ENCODE measurements at places on chromosomes 6 and 20.

GRCh38 chr20:43387737-43388136, 70.0 kb upstream of the SRSF6 start:
- DNase-seq: no peak

DNA sequence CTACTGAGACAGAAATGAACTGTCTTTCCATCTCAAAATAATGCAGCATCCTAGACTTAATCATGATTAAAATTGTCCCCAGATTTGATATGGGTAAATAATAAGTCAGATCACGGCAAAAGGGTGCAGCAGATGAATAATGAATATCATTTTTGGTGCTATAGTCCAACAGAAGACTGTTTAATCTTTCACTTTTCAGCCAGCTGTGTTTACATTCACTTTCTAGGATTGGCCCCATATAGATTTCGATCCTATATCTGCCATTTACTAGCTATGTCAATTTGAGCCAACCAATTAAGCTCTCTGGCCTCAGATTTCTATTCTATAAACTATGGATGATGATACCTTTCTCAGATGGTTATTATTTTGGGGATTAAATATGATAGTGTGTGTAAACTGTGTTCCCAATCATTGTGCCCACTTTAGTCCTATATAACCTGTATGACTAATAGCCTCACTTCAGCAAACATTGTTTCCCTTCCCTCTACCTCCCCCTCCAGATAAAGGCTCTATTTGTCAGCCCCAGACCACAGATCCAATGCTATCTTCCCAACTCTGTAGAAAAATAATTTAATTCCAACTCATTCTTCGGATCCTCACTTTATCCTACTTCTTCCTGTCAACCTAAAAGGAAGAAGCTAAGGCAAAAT, 53.6 kb upstream of the NT5E start:
- no peak for DNase-seq

DNA sequence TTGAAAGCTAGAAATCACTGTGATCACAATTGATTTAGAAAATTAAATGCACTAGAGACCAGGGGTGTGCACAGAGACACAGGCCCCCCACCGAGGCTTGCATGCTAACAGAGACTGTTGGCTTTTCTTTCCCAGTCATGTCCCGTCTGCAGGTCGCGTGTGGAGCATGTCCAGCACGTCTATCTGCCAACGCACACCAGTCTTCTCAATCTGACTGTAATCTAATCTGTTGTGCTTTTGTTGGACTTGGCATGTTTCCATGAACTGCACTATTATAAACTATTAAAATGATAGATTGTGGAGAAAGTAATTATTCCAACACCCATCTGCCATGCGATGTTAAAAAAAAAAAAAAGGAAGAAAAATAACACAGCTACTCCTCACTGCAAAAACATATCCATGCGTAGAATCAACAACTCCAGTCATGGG, 17.7 kb downstream of the MYLIP start:
- no peak for DNase-seq

- no peak for DNase-seq
These were observed 4.2 kb downstream of the PRSS16 start for GRCh38 chr6:27251606-27252251.

DNA sequence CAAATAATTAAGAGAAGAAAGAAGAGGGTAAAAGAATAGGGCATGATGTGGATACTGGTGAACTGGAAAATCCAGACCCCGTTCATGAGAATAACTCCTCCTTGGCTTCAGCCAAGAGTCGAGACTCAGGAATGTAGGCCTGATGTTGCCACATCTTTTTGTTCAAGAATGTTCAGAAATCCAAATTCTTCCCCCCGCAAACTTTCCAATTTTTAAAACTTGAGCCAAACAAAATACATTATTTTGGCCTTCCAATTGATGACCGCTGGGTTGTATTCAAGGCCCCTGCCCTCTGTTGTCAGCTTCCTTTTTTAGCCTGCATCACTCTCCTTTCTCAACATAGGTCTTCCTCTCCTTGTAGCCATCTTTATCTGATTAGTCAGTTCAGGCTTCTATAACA, 106.1 kb downstream of the TNFAIP3 start:
- no peak for DNase-seq

DNA sequence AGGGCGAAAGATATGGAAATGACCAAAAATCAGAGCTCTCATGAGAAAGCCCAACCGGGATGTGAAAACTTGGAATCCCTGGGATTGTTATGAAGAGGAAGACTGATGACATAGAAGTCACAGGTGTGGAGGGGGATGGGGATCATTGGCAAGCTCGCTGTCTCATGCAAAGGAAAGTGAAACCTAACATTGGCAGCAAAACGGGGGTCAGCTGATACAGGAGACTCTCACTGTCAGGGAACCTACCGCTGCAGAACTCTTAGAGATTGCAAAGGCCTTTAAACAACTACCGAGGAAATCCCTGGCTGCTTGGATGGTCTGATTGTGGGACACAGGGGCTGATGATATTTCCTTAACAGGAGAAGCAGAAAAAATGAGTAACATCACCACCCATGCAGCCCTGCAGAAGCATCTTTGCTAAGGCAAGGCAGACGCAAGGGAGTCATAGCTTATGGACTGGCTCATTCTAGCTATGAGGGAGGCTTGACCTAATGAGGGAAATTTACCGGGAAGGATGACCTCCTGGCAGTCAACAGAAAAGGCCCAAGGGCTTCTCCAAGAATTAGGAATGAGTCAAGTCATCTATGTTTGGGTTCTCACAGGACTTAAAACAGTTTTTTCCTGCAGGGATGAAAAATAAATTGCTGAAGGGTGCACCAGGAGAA, 7.0 kb downstream of the MUC21 start:
- no peak for DNase-seq

- no peak for DNase-seq
These were observed 54.8 kb upstream of the AKIRIN2 start for GRCh38 chr6:87756858-87757257.

- no peak for DNase-seq
These were observed 3.8 kb upstream of the ARFGAP1 start for GRCh38 chr20:63268671-63269439.

GRCh38 chr20:23441850-23442313, 2.4 kb downstream of the CSTL1 start:
- DNase-seq: no peak

GRCh38 chr20:33673114-33673409, 1.2 kb downstream of the NECAB3 start:
- no peak for DNase-seq

DNA sequence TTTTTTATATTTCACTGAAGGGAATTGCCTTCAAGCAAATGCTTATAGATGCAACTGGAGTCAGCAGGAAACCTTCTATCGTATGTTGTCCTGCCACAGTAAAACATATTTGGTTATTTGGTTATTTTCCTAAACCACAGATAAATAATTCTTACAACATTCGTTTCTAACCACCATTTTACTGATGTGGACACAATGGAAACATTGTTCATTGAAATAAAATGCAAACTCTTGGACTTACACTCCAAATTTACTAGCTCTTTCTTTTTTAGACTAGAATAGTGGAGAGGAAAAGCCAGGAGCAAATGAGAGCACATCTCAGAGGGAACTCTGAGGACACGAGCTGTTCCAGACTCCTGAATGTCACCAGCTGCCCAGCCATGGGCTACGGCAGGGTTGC, 114.8 kb downstream of the RPS12 start:
- DNase-seq: no peak

DNA sequence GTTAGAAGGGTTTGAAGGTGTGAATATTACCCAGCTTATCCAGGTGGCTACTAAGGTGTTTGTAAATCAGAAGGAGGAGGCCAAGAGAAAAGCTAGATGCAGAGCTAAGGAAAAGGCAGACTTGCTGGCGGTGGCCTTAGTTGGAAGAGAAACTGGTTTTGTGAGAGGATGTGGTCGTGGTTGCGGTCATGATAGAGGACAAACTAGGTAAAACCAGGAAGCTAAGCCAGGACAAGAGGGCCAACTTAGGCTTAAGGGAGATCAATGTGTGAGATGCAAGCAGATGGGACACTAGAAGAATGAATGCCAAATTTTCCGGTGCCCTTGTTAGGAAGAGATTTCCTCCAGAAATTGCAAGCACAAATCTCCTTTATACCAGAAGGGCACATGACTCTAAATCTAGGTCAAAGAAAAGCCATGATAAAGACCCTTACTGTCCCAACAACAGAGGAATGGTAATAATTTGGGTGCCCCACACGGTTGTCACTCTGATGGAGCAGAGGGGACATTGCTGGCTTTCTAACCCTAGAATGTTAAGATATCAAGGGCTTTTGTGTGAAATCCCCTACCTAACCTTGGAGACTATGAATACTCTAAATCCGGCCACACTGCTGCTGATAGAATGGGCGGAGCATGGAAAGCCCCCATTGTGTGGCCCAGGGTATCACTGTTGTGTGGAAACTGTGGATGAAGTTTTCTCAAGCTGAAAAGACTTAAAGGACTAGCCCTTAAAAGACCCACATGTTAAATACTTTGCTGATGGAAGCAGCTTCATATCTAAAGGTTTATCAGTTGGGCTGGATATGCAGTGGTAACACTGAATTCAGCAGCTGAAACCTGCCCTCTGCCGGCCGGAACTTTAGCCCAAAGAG, 7.8 kb downstream of the IL22RA2 start:
- no peak for DNase-seq

DNA sequence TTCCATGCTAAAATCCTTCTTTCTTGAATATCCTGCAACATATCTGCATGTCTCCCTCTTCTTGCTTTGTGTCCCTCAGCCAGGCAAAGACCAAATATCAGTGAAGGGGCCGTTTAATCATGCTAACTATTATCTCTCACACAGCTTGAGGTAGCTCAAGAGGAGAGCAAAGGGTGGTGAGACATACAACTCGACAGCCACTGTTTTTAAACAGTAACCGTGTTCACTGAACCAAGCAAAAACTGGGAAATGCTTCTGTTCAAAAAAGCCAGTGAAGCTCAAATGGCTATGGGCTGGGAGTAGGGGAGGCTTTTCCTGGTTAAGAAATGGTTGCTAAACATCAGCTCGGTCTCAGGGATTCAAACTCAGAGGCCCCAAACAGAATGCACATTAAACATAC, 83.4 kb downstream of the MAP7 start:
- DNase-seq: no peak

GRCh38 chr6:55448451-55448850, 121.2 kb downstream of the GFRAL start:
- DNase-seq: no peak

GRCh38 chr20:6868861-6869260, 101.4 kb downstream of the BMP2 start:
- no peak for DNase-seq

DNA sequence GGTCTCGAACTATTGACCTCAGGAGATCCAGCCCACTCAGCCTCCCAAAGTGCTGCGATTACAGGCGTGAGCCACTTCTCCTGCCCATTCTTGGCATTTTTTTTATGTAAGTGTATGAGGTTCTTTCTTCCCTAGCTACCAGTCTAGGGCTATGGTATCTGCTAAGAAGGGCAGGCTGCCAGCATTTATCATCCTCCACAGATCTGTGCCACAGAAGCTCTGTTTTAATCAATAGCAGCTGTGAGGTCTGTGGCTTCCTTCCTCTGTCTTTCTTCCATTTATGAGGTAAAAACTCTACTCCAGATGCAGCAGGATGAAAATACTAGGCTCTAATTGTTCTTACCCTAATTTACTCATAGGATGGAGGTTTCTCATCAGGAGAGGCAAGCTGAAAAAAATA, 1382.4 kb upstream of the ADGRB3 start:
- no peak for DNase-seq

DNA sequence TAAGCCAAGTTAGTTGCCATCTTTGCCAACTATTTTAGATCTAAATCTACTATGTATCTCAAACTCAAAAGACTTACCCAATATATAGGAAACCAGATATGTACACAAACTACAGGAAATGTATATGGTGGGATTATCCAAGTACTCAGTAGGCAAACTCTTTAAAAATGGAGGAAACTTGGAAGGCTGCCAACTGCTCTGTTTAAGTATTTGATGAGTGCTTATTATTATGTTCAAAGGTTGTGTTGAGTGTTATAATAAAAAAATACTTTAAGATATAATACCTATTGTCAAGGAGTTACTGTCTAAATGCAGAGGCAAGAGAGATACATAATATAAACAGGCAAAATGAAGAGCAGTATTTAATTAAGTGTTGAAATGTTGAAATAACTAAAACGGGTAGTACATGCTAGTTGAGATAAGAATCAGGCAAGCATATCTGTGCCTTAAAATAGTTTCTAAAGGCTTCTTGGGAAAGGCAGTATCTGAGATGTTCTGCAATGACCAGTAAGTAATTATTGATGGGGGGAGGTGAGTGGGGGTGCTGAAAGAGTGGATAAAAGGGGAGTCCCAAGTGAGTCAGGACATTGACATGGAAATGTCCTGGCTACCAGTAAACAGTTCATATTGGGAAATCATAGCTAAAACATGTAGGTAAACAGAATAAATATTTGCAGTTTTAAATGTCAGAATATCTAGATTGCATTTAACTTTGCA, 6.5 kb upstream of the DST start:
- no peak for DNase-seq

DNA sequence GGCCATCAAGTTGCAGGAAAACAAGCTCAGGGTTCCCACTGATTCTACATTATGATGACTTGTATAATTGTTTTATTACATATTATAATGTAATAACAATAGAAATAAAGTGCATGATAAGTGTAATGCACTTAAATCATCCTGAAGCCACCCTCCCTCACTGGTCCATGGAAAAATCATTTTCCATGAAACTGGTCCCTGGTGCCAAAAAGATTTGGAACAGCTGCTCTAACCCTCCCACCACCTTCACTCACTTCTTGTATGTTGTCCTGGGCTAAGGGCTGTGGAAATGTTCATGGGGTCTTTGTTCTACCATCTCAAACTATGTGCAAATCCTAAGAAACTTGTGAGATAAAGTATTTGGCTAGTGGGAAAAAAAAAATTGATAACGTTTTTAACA, 133.8 kb downstream of the LRRC1 start:
- DNase-seq: no peak

DNA sequence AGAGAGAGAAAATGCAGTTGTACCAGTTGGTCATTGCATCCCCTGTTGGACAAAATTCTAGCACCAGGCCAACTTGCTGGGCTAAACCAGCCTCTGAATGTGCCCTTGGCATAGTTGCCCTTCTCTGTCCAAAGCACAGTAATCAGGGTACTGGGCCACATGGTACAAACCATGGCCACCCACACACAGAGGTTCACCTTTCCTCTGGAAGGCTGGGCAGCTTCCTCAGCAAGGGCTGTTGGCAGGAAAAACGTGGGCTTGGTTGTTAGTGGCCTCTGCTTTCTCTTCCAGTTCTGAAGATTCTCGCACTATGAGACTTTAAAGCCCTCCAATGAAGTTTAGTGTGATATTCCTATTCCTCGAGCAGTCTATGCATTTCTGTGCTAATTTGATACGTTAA, 706 bp downstream of the DDO start:
- DNase-seq: no peak

- no peak for DNase-seq
These were observed 59.2 kb upstream of the POU3F2 start for GRCh38 chr6:98775205-98775604.

- no peak for DNase-seq
These were observed 120.9 kb downstream of the UNC5CL start for GRCh38 chr6:40918040-40918651.

DNA sequence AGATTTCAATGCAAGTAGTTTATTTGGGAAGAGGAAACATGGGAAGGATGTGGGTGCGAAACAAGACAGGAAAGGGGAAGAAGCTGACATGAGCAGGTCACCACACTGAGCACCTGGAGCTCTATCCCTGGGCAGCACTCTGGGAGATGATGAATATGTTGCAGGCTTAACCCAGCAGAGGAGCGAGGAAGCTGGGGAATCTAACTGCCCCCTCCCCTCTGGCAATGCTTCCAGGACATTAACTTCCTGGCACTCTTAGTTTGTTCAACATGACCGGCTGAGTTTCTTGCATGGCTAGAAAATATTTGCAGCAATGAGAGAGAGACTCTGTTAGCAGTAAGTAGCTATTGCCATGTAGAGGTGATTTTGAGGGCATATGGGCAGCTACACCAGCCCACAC, 4.9 kb upstream of the ADA start:
- no peak for DNase-seq

Measured in thoracic aorta (tissue), 2 donors.